ENCODE measurements at places on chromosomes 16 and 17. TPM values are rescaled to one million over a fixed set of nuclear protein-coding genes. Genes with fewer than 3 reads are reported as not detected.

DNAH17 gene
- total RNA-seq: not detected

CPHXL2 gene
- total RNA-seq: not detected

TBC1D3G gene
- total RNA-seq: not detected

NTHL1 gene
- 29.0 TPM for total RNA-seq

ADGRG3 gene
- not detected for total RNA-seq

ABAT gene
- total RNA-seq: 0.29 TPM

ENPP7 gene
- total RNA-seq: not detected

CCDC78 gene
- total RNA-seq: 7.0 TPM

TAT gene
- total RNA-seq: not detected

NACA2 gene
- not detected for total RNA-seq

CES3 gene
- 0.96 TPM for total RNA-seq

KRT24 gene
- total RNA-seq: not detected

PPL gene
- total RNA-seq: 0.13 TPM

SEPTIN12 gene
- not detected for total RNA-seq

AIPL1 gene
- not detected for total RNA-seq

OR3A3 gene
- not detected for total RNA-seq

MYO15A gene
- not detected for total RNA-seq

RAB11FIP4 gene
- 0.45 TPM for total RNA-seq

NPIPA3 gene
- 0.29 TPM for total RNA-seq

BCAR1 gene
- 67.9 TPM for total RNA-seq

SUZ12 gene
- 15.7 TPM for total RNA-seq

TMIGD1 gene
- total RNA-seq: not detected

GNPTG gene
- 54.4 TPM for total RNA-seq

DNAH9 gene
- 0.06 TPM for total RNA-seq

Data from LHCN-M2 (cell line).